ENCODE measurements at places on chromosomes 5 and 9.

DNA sequence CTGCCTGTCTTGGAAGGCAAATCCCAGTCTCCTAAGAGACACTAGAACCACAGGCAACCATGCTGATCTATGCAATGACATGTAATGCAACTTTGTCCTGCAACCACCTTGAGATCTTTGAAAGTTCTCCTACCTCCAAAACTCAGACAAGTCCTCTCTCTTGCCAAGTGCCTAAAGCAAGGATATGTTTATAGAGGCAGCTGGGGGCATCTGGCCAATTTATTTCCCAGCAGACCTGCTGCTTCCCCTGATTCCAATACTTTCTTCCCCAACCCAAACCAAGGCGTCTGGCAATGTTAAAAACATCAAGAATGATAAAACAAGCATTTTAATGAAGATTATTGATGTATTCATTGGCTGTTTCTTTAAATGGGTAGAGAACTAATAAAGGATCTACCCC is 138.4 kb downstream of the DOCK8 start:
- DNase-seq, result no peak

GRCh38 chr5:122493091-122494021 is 181.3 kb downstream of the SNCAIP start:
- DNase-seq, result no peak

DNA sequence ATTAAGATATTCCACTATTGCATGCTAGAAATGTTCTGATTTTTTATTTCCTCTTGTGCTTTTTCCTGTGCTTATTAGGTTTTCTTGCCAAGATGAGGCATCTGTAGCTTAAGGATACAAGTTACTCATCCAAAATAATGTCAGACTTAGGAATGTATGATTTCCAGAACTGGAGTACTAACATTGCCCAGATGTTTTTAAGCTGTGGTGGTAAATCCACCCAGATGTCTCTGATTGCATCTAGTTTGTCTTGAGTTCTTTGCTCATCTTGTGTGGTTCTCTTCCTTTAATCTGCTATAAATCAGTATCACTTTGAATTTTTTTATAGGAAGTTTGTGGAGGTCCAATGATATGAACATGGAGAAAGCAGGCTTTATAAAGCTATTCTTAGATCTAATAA is 337.5 kb upstream of the ZNF608 start:
- DNase-seq, result peak; percentile 78

GRCh38 chr9:19681846-19682245 is 107.0 kb downstream of the SLC24A2 start:
- no peak for DNase-seq

GRCh38 chr5:72465066-72465465 is 42.1 kb downstream of the ZNF366 start:
- no peak for DNase-seq

GRCh38 chr5:78353520-78353919 is 6.9 kb upstream of the SCAMP1 start:
- DNase-seq, result no peak

DNA sequence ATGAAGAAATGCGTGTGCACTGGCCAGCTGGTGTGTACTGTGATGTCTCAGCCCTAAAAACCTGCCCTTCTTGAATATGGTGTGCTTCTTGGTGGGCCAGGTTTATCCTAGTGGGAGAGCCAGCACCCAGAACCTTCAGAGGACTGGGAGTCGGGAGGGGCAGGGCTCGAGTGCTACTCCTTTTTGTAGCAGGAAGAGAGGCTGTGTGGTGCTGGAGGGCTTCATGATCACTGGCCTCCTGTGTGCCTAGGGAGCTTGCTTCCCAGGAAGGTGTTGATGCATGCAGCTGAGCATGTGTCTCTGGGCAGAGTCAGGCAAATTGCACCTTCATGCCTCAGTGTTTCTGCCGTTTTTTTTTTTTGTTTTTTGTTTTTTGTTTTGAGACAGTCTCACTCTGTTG is 20.0 kb downstream of the PHF2 start:
- no peak for DNase-seq

GRCh38 chr9:124480621-124480981 is 26.6 kb downstream of the NR5A1 start:
- DNase-seq, result no peak

- DNase-seq, result no peak
These were observed 102.9 kb upstream of the LRRTM2 start for GRCh38 chr5:138978080-138978479.

DNA sequence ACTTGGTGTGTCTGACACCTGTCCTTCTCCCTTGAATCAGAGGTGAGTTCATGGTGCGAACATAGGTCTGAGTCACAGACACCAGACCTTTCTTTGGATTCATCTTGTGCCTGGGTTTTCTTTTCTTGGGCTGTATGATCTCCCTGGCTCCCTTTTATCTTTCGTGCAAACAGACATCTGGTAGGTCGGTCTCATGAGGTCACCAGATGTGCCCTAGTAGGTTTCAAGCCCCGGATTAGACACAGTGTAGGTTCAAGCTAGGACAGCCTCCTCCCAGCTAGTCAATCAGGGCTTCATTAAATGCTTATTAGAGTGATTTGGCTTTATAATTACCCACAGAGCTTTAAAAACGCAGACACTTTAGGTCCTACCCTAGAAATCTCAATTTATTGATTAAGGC is 106.0 kb upstream of the MYO10 start:
- no peak for DNase-seq

DNA sequence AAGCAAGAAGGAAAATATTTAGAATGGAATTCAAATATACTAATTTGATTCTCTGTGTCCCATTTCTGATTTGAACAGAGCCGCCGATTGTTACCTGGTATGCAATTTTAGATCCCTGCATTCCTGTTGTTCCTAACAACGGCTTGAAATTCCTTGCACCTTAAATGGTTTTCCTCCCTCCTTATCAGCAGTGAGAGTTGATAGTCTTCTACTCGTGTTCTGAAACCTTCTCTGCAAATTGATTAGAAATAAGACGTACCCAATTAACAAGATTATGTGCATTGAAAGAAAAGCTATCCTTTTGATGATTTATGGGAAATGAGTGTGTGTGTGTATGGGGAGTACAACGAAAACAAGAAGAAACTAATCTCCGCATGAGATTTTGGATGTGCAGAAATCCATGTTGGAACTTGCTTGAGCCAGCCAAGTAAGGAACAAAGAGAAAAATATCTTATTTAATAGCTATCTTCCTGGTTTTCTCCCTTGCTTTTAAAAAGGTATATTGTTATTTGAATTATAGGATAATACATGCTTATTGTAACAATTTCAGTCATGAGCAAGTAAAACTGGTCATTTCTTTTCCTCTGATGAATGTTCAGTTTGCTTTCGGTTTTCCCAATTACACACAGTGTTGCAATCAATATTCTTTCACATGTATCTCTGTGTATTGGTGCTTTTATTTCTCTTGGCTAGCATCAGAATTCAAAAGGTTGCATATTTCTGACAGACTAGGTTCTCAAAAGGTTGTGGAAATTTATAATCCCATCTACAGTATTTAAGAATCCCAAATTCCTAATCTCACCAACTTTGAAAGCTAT is 211.1 kb upstream of the ACTBL2 start:
- DNase-seq, result no peak

- no peak for DNase-seq
These were observed 11.5 kb upstream of the ANKRD55 start for GRCh38 chr5:56244627-56245026.

GRCh38 chr5:131515348-131515747 is 119.7 kb downstream of the RAPGEF6 start:
- DNase-seq, result no peak

DNA sequence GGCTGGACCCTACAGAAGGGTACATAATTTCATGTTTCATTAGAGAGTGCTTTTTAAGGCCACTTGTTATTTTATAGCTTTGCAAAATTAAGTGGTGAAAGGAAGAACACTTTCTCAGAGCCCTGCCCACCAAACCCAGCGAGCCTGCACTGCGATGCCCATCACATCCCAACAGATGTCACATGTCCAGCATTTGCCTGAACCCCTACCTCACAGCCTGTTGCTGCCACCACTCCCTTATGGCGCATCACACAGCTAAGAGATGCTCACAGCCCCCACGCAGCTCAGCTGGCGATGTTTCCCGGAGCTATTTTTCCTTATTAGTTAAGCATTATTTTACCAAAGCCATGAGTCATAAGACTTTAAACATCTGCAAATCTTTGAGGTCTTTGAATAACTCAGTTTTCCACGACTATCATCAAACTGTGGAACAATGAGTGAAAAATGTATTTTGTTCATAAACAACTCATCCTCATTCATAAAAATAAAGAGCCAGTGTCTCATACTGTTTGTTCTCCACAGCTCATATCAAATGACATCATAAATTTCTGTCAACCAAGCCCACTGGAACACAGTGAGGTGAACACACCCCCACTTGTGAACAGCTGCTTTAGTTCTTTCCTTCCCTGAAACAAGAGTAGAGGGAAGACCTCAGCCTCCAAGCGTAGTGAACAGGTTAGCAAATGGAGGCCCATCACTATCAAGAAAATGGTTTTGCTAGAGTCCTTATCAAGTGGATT is 104.9 kb downstream of the SYK start:
- no peak for DNase-seq

DNA sequence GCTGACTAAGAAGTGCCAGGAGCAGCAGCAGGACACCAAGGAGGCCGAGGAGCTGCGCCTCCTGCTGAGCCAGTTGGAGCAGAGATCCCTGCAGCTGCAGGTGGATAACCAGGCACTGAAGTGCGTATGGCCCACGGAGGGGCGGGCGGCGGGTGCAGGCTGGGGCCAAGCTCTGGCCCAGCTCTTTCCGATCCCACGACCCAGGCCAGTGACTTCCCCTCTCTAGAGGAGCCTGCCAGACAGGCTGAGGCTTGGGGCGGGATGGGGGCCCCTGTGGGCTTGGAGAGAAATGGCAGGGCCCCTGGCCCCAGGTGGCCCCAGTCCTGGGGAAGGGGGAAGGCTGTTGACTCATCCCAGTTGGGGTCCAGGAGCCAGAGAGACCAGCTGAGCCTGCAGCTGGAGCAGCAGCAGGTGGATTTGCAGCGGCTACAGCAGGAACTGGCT is 3.6 kb downstream of the PTRH1 start:
- DNase-seq, result no peak

DNA sequence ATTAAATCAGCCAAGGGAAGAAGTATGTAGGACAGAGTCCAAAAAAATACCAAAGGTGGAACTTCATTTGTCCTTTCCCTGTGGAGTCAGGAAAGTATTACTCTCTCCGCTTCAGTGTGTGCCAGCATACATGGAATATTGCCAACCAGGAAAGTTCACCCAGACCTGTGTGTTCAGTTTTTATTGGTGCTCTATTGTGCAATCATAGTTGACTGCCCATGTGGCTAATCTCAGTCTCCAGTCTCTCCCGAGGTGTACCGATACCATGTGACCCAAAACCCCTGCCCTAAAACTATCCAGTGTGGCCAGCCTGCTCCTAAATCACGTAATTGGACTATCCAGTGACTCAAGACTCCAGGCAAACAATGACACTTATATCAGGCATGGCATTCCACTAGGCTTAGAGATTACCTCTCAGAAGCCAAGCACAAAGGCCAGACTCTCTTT is 38.8 kb downstream of the NFX1 start:
- DNase-seq, result peak; percentile 47

- peak; percentile 82 for DNase-seq
These were observed 140.1 kb upstream of the FBXL17 start for GRCh38 chr5:108521841-108522506.

DNA sequence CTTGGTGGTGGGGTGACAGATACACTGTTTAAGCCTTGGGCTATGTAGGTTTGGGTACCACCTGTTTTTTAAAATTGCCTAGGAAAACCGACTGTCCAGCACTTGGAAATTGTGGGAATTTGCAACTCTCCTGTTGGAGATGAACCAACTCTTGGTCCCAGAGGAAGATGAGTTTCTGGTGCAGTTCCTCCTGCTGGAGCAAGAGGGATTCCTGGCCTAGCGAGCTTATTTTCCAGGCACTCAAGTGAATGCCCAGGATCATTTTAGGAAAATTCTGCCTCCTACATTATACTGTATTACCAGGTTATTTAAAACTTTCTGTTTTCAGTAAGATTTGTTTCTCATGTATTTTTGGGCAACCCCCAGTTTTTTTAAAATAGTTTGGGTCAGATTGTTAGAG is 33.7 kb downstream of the AP3S1 start:
- peak; percentile 21 for DNase-seq

DNA sequence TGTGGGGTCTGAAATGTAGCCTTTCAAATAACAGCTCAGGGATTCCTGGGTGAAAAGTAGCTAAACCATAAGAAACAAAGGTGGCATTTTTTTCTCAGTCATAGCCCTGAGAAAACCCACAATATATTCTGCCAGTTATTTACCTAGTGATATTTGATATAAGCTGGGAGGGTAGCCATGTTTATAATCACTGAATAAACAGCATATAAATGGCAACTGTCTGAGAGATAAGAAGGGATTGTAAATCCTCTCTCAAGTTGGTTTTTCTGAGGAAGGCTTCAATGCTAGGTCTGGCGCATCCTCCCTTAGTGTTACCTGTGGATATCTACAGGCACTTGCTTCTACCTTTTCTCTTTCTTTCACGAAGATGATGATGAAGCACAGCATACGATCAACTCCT is 1080.5 kb upstream of the DMAC1 start:
- DNase-seq, result no peak

- peak; percentile 43 for DNase-seq
These were observed 202.5 kb downstream of the MEF2C start for GRCh38 chr5:88680253-88681132.

DNA sequence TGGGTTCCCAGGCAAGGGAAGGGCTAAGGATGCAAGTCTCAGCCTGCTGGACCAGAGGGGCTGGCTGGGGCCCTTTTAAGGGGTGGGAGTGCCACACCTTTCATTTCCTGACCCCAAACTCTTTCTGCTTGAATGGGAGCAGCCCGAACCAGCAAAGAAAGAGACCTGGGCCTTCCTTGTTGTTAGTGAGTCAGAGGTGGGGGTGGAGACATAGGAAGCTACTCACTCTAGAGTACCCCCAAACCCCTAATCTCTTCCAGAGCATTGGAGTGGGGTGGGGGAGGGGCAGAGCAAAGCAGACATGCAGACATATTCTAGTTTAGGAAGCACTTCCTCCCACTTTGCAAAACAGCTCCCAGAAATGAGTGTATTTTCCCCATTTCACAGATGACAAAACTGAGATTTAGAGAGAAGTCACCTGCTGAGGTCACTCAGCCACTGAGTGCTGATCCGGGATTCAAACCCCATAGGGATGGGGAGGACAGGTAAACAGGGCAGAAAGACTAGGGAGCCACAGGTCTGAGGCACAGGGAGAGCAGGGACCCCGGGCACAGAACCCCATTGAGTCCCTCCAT is 6.0 kb upstream of the AQP3 start:
- DNase-seq, result no peak

- DNase-seq, result no peak
These were observed 148.3 kb upstream of the RUSC2 start for GRCh38 chr9:35341585-35341984.

GRCh38 chr9:99563364-99563763 is 258.3 kb upstream of the NR4A3 start:
- DNase-seq, result no peak
